ENCODE measurements at places on chromosomes 6 and 20. TPM values are rescaled to one million over a fixed set of nuclear protein-coding genes. Genes with fewer than 3 reads are reported as not detected.

GRCh38 chr6:32664827-32665362 lies 1.6 kb downstream of the HLA-DQB1 start:
- DNase-seq: no peak

DNA sequence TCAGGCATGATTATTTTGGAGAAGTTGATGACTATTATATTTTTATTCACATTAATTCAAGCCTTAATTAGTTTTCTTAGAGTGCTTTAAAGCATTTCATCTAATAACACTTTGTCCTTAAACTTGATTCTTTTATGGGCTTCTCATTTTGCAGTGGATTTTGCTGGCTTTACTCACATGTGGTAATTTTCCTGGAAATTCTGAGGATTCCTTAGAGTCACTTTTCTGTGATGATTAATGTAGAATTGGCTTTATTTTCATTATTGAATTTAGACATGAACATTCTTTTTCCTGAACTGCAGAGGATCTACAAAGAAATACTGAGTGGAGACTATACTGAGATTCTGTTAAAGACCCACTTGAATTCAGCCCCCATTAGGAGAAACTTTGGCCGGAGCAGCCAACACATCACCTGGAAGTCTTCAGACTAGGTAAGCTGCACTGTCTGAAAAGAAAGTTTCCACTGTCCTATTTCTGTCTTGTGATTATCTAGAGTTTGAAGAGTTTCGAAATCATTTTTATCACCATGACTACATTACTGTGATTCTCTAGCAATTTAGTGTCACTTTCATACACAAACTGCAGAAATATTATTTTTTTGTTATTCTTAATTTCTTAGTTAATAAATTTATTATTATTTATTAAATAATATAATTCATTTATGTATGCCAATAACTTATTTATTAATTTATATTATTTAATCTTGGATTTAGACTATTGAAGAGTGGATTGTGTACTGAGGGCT lies 1.9 kb downstream of the RFPL4B start:
- no peak for DNase-seq

DNA sequence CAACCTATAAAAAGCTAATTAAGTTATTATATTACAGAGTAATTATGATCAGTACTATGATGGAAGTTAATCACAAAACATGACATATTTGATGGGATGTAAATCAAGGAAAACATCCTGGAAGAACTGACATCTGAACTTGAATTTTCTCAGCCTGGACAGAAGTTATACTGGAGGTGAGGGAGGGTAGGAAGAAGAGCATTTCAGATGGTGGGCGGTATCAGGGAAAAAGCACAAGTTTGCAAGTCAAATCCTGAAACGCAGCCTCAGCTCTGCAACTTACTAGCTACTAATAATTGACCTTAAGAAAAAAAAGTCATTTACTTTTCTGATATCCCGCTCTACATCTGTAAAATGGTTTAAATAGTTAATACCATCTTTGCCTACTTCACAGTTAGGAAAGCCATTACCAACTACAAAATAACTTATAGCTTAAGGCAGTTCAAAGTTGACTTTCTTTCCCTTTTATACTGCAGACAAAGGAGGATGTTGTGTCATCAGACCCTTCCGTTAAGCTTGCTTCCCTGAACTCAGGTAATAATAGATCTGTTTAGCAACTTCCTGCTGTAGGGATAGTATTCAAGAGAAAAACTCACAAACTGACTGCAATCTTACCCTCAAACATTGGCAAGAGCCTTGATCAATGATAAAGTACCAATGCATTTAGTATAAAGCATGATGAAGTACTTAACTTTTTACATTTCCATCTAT lies 21.0 kb downstream of the NOL7 start:
- DNase-seq: no peak

DNA sequence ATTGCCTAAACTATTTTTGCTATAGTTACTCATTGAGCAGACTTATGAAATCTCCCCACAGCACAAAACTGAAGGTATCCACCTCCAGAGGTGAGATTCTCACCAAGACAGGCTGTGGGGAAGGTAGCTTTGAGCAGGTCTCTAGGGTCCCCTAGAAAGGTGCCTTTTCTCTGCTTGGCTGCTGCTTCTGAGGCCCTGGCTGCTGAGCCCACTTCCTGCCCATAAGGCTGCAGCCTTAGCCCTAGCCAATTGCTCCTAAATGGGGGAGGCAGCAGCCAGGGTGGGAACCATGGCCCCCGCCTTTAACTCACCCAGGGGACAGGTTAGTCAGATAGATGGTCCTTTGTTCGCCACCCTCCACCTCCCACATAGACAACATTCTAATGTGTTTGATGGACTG lies 3.6 kb downstream of the NT5E start:
- no peak for DNase-seq

RIMS4 gene
- 0.70 TPM for polyA plus RNA-seq

DNA sequence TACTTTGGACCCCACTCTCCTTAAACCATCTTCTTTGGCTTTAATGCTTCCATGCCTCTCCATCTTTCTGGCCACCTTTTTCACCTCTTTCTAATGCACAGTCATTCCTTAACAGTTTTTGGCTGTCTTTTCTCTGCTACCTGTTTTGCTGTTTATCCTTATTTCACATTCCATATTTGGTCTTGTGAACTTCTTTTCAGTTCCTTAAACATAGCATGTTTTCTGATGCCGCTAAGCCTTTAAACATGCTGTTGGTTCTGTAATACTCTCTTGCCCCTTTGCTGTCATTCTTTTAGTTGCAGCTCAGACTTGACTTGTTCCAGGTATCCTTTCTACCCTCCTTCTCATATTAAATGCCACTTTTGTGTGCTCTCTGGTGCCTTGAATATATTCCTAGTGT lies 35.8 kb downstream of the TOP1 start:
- no peak for DNase-seq

DNA sequence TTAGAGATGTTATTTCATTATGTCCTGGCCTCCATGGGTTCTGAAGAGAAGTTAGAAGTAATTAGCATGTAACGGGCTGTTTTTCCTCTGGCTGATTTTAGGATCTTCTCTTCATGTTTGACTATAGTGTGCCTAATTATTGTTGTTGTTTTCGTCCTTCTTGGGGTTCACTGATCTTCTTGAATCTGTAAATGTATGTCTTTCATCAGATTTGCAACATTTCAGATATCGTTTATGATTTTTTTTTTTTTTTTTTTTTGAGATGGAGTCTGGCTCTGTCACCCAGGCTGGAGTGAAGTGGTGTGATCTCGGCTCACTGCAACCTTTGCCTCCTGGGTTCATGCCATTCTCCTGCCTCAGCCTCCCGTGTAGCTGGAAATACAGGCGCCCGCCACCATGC lies 246.7 kb downstream of the TFAP2C start:
- no peak for DNase-seq

- no peak for DNase-seq
Observed at GRCh38 chr6:28208111-28208659, 16.9 kb upstream of the ZSCAN9 start.

DNA sequence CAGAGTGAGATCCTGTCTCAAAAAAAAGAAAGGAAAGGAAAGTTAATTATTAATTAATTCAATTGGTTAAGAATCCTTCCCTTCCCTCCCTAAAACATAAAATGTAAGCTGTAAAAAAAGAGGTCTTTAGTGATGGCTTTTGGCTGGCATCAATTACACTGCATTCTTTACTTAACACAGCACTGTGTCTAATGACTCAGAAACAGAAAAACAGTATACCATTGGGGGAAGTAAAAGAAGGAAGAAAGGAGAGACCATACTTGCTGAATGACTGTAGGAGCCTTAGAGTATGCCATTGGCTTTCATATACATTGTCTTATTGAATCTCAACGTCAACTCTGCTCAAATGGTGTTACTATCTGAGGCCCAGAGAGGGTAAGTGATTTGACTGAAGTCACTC lies 18.3 kb upstream of the CITED2 start:
- no peak for DNase-seq

- DNase-seq: no peak
Observed at GRCh38 chr6:159067334-159067733, 22.5 kb upstream of the TAGAP start.

RRAGD gene
- 28.6 TPM for polyA plus RNA-seq

- DNase-seq: peak; percentile 76
Observed at GRCh38 chr6:144659202-144660182, 374.4 kb downstream of the UTRN start.

ZSCAN26 gene
- polyA plus RNA-seq: 35.2 TPM

BNIP5 gene
- 0.20 TPM for polyA plus RNA-seq

GRCh38 chr6:105087571-105088211 lies 92.1 kb downstream of the POPDC3 start:
- peak; percentile 61 for DNase-seq

- no peak for DNase-seq
Observed at GRCh38 chr20:11905460-11906179, 12.1 kb upstream of the BTBD3 start.

FILIP1 gene
- 2.9 TPM for polyA plus RNA-seq

GRCh38 chr6:80523010-80523409 lies 416.5 kb downstream of the BCKDHB start:
- peak; percentile 35 for DNase-seq

DNA sequence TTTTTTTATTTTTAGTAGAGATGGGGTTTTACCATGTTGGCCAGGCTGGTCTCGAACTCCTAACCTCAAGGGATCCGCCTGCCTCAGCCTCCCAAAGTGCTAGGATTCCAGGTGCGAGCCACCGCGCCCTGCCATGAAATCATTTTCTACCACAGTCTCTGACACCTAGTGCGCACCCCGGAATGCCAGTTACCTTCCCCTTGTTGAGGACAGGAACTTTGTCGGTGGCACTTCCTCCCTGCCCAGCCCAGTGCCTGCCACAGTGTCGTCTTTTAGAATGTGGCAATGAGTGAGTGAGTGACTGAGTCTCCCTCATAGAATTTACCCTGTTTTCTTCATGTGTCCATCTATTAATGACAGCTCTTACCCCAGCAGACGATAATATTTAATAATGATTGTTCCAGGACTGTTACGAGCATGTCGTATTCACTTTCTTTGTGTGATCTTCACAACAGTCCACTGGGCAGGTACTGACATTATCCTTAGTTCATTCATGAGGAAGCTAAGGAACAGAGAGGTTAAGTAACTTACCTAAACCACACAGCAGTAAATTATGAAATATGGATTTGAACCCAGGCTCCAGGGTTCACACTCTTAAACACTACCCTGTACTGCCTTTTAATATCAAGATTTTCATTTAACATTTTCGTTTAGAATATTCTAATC lies 1.8 kb downstream of the OSBPL2 start:
- DNase-seq: no peak

GRCh38 chr20:3781153-3781910 lies at the start of gene SPEF1:
Gene SPEF1 (minus strand): TSS chr20:3781448. CDS start chr20:3781287, 161 bp downstream.
- peak; percentile 95 for DNase-seq

GRCh38 chr6:129981598-129981997 lies 36.8 kb upstream of the L3MBTL3 start:
- DNase-seq: no peak

Measured in renal pelvis (tissue), 12 donors.